MV-4-11 (cell line): ENCODE measurements at places on chromosomes 4 and X.

GRCh38 chr4:74547042-74547441, 102.1 kb downstream of the AREG start:
- DNase-seq, result no peak

DNA sequence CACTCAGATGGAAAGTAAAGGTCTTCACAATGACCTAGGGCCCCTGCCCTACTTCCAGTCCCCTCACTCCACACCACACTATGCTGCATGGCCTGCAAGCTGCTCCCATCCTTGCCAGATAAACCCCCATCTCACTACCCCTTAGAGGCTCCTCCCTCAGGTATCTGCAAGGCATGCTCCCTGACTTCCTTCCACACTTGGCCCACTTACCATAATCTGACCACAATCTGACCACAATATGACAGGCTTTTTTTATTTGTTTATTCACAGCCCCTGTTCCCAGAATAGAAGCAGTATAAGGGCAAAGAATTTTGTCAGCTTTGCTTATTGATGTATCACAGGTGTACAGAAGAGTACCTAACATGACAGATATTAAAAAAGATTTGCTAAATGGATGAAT, 124.7 kb downstream of the CAMK2D start:
- DNase-seq, result peak; percentile 34

DNA sequence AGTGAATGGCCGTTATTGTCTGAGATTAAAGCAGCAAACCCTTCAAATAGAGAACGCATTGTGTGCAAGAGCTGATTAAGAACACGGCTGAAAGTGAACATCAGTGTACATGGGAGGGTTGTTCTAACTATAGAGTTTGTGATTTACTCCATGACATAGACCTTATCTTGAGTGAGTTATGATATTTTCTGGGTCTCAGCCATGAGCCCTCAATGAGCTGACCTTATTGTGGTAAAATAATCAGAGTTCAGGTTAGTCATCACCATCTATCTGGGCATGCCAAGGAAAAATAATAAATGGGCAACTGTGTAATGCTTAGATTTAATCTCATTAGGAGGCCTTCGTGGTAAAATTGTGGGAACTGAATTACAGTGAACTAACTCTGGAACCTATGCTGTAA, 33.2 kb upstream of the CLDN24 start:
- DNase-seq, result no peak

DNA sequence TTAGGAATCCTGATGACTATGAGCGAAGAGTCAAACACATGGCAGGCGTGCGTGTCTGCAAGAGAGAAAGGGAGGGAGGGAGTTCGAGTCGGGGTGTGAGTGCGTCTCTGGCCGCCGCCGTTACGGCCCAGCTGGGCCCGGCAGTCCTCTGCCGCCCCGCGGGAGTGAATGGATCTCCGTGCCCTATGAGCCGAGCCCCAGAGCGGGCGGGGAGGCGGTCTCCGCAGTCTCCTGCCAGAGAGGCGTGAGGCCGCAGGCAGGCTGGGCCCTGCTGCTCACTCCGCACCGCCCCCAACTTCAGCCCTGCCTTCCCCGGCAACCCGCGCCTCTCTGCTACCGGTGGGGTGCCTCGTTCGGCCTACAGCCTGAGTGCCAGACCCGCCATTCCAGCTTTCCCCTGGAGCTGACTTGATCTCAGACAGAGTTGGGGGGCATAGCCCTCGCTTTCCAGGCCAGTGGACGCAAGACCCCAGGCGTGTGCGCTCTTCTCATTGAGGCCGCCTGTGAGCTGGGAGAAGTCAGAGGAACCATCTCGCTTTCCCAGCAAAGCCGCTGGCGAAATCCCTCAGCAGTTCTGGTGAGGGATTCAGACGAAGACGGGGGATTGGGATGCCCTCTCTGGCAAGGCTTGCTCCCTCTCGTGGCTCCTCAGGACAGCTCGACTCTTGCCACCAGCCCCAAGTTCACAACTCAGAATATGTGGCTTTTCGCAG, 1.4 kb downstream of the SLC16A2 start:
- DNase-seq, result no peak

GRCh38 chr4:76549765-76550164, 114.7 kb downstream of the SHROOM3 start:
- no peak for DNase-seq

- peak; percentile 41 for DNase-seq
These were observed 19.4 kb downstream of the AWAT2 start for GRCh38 chrX:70030301-70030767.

GRCh38 chrX:3346501-3347259, at the start of gene MXRA5:
MXRA5 (minus strand) TSS chrX:3346652; CDS start chrX:3343833, 2,819 bp downstream.
- DNase-seq, result no peak

DNA sequence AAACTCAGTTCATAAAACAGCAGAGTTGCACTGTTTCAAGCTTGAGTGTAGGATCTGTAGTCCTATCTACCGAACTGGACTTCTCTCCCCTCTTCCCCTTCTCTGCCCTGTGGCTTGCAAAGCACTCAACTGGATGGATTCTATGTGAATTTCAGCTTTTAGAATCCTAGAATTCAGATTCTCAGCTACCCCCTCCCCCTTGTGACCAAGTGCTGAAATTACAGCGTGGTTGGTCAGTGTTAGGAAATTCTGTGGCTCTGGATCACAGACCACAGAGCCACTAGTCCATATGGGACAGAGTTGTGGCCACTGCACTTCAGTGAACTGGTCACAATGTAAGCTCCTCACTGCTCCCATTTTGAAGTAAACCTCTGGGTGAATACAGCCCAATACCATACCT, 64.6 kb upstream of the TRPC5 start:
- peak; percentile 23 for DNase-seq
